ENCODE measurements at places on chromosomes 11 and 22. TPM values are rescaled to one million over a fixed set of nuclear protein-coding genes. Genes with fewer than 3 reads are reported as not detected.

GRCh38 chr11:133697161-133697560 lies 148.2 kb downstream of the SPATA19 start:
- no peak for DNase-seq

ST14 gene
- total RNA-seq: 4.9 TPM

GRCh38 chr11:75725547-75726320 lies 8.1 kb downstream of the MOGAT2 start:
- no peak for DNase-seq

DNA sequence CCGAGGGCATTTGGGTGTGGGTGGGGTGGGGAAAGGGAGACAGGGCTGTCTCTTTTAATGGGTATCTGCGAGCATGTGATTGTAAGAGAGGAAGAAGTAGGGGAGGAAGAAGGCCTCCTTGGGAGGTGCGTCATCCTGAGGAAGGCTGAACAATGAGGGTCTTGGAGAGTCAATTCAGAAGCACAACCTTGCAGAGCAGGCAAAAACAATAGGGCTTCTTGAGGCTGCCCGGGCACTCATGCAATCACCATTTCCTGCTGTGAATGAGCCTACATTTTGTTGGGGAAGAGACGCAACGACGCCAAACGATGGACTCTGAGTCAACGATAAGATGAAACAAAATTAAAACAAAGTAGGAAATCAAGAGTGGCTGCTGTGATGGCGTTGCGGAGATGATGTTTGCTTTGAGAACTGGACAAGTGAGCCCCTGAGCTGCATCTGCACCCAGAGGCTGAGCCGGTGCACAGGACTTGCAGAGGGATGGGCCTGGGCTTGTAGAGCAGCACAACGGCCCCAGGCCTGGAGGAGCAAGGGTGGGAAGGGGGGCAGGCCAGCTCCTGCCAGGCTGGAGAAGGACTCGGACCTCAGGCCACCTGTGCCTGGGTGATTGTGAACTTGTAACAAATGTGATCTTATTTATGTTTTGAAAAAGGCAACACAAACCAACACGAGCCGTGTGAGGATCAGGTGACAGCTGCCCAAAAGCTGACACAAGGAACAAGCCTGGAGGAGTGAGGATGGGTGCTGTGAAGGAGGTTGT lies 92.3 kb upstream of the B3GAT1 start:
- no peak for DNase-seq

KCNJ4 gene
- not detected for total RNA-seq

DNA sequence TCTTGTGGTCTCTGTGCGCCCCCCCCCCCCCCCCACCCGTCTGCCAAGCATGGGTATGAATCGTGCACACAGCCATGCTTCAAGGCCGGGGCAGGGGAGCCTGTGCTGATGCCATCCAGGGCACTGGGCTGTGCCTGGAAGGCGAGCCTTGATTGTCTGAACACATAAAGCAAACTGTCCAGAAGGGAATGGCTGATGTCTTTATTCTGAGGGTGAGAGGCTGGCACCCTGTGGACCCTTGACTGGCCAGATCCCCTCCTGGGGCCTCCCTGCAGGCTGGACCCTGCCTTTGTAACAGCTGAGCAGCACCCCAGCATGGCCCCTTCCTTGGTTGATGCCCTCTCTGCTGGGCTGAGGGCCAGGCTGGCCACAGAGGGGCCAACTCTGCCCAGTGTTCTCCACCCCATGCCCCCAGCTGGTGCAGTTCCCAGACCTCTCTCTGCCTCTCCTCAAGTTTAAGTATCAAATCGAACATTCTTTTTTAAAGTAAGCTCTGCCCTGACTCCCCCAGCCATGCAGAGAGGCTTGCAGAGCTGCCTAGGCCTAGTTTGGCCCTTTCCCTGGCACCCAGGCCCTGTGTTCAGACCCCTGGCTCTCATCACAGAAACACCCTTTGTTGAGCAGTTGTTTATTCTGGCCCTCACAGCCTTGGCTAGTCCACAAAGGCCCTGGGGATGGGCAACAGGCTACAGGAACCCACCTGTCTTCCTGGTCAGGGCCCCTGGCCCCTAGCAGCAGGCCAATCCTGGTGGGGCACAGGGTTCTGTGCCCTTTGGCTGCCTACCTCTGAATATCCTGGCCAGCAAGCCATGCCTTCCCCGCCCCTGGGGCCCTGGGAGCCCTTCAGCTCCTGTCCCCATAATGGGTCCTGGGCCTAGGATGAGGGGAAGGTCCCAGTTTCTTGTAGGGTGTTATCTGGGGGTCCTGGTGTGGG lies 3.9 kb upstream of the RANBP1 start:
- DNase-seq: no peak

DNA sequence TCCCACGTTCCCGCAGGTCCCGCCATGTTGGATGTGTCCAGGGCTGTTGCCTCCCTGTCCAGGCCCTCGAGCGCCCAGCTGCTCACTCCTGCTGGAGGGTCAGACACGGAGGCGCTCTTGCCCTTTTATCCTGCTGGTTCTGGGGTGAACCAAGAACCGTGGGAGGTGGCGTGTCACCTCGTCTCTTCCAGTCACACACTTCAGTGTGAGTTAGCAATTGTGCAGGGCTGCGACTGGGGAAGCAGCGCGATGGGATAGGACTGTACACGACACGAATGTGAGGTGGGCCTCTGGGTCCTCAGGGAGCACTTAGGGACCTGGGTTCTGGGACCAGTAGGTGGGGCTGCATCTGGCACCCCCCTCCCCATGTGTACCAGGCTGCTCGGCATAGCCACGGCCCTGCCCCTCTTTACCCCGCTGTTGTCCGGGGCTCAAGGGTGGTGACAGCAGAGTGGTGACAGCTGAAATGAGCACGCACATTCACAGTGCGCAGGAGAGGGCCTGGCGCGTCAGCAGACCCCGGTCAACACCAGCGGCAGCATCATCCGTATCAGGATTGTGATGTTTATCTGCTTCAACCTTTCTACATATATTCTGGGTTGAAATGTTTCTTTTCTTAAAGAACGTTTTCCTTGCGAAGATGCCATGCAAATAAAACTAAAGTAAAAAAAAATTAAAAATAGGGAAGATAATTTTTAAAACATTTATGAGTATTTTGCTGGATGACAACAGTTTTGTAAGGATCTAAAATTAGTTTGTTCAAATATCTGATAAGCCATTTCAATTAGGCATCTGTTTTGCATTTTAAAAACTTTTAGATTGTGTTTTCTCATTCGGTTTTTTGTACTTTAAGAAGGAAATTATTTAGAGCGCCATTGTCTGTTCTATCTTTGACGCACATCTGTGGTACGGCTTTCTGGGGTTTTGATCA lies 210.7 kb downstream of the TBC1D22A start:
- no peak for DNase-seq

DNA sequence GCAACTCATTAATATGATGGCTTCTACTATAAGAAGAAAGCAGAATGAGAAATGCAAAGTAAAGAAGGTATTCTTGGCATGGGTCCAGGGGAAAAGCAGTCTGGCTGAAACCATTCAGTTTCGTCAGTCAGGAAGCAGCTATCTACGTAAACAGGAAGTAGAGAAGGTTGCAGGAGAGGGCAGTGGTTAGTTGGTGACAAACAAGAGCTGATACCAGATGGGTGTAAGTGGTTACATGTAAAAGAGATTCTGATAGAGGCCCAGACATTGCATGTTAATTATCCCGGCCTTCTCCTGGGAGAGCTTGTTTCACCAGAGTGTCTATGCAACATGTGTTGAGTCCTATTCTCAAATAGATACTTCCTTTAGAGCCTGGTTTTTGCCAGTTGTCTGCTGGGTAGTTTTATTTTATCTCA lies 58.4 kb upstream of the PSMA1 start:
- DNase-seq: no peak

GRCh38 chr11:75450826-75451821 lies 18.1 kb upstream of the KLHL35 start:
- DNase-seq: no peak

DNA sequence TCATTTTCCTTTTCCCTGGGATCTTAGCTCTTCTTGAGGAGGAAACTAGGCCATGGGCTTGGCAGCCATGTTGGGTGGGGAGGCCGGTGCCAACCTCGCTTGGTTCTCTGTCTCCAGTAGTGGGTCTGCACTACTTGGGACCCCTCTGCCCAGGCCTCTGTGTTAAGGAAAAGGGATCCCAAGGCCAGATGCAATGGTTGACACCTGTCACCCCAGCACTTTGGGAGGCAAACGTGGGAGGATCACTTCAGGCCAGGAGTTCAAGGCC lies 1.9 kb upstream of the ZDHHC8 start:
- no peak for DNase-seq

GRCh38 chr11:68031144-68031464 lies 623 bp downstream of the NDUFS8 start:
- no peak for DNase-seq

GRCh38 chr11:61976813-61977475 lies 9.5 kb upstream of the FTH1 start:
- DNase-seq: no peak

DNA sequence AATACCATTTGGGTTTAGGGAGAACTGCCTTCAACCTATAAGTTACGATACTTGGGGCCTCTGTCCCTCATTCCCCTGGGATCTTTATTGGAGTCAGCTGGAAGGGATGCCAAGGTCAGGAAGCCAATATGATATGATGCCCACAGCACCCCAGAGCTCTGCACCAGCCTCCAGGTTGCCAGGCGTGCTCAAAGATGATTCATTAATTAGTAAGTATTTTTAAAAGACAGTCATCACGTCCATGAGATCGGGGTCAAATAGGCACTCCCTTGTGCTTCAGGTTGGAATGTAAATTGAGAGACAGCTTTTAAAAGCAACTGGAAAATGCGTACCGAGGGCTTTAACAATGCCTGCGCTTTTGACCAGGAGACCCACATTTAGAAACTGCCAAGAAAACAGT lies 57.0 kb upstream of the CD5 start:
- DNase-seq: no peak

DNA sequence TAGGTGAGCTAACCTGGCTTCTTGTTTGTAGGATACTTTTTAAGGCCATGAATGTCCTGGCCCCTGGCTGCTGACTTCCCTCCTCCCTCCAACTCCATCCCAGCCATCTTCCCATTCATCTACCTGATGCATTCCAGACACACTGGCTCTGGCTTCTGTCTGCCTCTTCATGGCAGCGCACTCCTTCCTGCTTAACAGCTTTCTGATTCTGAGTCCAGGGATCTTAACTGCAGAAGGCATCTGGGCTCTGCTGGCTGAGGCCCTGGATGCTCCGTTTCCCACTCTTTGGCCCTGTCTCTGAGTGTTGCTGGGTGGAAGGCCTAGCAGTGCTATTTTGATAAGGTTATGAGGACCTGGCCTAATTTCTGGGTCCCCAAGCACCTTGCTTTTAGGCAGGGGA lies 1.8 kb upstream of the THY1 start:
- no peak for DNase-seq

DNA sequence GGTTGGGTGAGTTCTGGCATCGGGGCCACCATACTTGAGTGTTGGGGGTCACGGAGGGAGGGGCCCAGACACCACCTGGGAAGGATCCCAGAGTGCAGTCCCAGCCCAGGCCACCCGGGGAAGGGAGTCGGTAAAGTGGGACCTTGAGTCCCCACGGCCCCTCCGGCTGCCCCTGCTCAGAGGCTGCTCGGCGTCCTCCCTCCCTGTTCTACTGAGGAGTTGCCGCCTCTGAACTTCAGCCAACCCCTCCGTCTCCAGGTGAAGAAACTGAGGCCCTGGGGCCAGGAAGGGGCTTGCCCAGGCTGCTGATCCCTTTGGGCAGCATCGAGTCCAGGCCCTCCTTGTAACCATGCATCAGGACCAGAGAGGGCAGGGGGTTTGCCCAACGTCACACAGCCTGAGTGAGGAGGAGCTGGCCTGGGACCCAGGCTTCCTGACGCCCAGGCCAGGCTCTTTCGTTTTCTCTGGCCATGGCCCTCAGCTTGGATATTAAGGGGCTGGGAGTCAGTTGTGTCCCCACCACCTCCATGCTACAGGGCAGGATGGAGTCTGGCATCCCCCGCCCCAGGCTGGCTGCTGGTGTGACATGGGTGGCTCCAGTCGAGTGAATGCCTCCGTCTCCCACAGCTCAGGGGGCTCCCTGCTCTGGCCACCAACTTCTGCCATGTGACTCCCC lies 1.3 kb downstream of the PARVG start:
- DNase-seq: no peak

- DNase-seq: no peak
Measured at GRCh38 chr11:34262531-34263081, 95.2 kb downstream of the ABTB2 start.

PHF21B gene
- 6.4 TPM for total RNA-seq

DNA sequence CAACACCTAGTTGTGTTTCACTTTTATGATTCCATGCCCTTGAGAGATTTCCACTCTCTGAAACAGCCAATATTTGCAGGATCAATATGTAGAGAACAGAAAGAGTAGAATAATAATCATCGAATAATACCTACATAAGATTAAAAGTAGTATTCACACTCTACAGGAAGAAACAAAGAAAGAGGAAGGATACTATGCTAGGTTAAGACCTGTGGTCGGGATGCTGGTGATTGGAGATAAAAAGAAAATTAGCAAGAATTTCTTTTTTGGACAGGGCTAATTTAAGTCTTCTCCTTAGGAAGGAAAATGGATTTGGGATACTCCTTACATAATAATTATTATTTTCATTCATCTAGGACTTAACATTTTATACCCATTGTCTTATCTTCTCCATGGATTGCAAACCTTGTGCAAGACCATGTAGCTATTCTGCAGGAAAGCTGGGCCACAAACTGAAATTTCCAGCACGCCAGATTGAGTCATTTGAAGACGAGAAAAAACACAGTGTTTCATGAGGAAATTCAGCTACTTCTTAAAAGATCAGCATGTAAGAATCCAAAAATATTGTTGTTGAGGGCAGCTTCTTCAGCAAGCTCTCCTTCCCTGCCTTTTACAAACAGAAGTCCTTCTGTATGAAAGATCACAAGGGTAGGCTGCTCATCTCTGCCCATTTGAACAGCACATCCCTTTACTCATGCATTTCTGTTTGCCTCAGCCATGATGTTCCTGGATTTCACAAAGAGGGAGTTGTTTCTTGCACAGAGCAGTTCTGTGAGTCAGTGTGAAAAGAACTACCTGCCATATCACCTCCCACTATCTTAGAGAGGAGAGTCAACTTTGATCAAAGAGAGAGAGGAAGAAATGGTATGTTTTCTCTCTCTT lies 90.7 kb downstream of the FAM76B start:
- no peak for DNase-seq

TTC36 gene
- 0.37 TPM for total RNA-seq

DNA sequence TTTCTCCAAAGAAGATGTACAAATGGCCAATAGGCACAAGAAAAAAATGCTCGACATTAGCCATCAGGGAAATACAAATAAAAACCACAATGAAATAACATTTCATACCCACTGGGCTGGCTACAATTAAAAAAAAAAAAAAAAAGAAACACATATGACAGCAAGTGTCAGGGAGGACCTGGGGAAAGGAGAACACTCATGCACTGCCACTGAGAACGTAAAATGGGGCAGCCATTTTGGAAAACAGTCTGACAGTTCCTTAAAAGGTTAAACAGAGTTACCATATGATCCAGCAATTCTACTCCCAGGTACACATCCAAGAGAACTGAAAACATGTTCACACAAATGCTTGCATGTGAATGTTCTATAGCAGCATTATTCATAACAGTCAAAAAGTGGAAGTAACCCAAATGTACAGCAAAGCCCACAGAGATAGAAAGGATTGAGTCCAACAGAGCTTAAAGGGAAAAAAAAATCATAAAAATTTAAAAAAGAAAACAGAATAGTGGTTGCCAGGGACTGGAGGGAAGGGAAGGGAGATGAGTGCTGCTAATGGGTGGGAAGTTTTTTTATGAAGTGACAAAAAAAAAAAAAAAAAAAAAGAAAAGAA lies 48.4 kb upstream of the CYP2D6 start:
- DNase-seq: no peak

CALCB gene
- not detected for total RNA-seq

- no peak for DNase-seq
Measured at GRCh38 chr11:19912115-19912957, 199.7 kb downstream of the NAV2 start.

- DNase-seq: no peak
Measured at GRCh38 chr11:35785287-35786167, 123.0 kb downstream of the TRIM44 start.

ANGPTL5 gene
- 2.8 TPM for total RNA-seq

Measured in ovary (tissue), 10 donors.